ENCODE measurements at places on chromosomes 5 and 9.

GRCh38 chr9:26539867-26540493 lies 352.6 kb downstream of the CAAP1 start:
- no peak for DNase-seq

GRCh38 chr9:19216466-19216865 lies 14.0 kb upstream of the DENND4C start:
- DNase-seq, result no peak

GRCh38 chr5:178941361-178941760 lies 363 bp downstream of the ZNF454 start:
- DNase-seq, result no peak

DNA sequence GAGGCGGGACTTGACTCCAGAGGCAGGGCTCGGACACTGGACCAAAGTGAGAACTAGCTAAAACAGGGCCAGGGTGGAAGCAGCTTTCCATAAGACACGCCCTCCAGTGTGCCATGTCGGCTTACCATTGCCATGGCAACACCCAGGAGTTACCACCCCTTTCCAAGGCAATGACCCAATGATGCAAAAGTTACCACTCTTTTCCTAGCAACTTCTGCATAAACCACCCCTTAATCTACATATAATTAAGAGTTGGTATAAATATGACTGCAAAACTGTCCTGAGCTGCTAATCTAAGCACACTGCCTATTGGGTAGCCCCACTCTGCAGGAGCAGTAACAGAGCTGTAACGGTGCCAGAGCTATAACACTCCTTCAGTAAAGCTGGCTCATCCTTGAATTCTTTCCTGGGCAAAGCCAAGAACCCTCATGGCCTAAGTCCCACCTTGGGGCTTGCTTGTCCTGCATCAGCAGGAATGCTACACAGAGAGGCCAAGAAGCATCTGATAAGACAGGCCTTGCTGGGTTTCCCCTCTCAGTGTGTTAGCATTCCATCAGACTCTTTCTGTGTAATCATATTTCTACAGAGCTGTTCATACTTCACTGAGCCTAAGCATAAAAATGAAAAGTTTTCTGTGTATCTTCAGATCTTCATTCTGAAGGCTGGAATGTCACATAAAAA lies 262.7 kb upstream of the KLF9 start:
- DNase-seq, result no peak

GRCh38 chr5:20231040-20231439 lies 243.0 kb upstream of the CDH18 start:
- no peak for DNase-seq

DNA sequence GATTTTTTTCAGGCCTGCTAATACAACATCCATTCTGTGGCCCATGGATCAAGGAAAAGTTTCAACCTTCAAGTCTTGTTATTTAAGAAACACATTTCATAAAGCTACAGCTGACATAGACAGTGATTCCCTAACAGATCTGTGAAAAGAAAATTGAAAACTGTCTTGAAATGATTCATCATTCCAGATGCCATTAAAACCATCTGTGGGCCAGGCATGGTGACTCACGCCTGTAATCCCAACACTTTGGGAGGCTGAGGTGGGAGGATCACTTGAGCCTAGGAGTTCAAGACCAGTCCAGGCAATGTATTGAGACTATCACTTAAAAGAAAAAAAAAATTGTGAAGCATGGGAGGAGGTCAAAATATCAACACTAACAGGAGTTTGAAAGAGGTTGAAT lies 6.0 kb downstream of the RAPGEF6 start:
- no peak for DNase-seq

- DNase-seq, result no peak
These were observed 9.8 kb upstream of the PRRX2 start for GRCh38 chr9:129655696-129656095.

GRCh38 chr5:106258591-106259125 lies 1412.1 kb downstream of the EFNA5 start:
- DNase-seq, result no peak

DNA sequence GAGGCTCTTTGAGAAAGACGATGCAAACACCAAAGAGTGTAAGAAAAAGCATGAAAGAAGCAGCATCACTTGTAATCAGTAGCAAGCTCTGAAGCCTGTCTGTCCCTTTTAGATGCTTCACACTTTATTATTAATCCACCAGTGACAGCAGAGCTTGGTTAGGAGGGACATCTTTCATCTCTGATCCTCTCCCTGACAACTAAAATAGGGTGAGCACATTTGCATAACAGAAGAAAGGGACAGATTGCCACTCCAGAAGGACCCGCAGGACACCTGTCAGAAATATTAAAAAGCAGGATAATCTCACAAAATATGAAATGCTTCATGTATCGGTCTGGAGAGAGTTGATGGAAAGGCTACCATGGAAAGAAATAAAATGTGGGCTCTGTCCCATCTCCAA lies 71.4 kb upstream of the MAP1B start:
- no peak for DNase-seq

GRCh38 chr9:89225991-89226471 lies 47.4 kb upstream of the SHC3 start:
- DNase-seq, result no peak

All from GM12891 (cell line).